HFF-Myc (cell line): ENCODE measurements at places on chromosomes 13 and 19.

GRCh38 chr13:33554919-33555791 lies 262.8 kb upstream of the RFC3 start:
- DNase-seq = no peak

GRCh38 chr13:40077396-40078027 lies 422.1 kb downstream of the COG6 start:
- DNase-seq = no peak

DNA sequence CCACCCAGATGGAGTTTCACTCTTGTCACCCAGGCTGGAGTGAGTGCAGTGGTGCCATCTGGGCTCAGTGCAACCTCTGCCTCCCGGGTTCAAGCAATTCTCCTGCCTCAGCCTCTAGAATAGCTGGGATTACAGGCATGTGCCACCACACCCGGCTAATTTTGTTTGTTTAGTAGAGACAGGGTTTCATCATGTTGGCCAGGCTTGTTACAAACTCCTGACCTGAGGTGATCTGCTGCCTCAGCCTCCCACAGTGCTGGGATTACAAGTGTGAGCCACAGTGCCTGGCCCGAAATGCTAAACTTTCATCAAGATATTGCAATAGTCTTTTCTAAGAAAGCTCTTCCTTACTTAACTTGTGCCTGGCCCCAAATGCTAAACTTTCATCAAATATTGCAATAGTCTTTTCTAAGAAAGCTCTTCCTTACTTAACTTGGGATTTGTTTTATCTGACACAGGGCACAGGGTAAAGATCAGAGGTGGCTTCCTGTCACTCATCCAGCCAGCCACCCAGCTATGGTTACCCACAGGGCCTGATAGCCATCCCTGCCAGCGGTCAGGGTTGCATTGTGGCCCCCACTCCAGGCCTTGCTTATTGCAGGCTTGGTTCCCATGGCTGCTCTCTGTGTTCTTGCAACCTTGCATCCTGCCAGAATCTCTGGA lies 352.3 kb upstream of the TMTC4 start:
- no peak for DNase-seq

DNA sequence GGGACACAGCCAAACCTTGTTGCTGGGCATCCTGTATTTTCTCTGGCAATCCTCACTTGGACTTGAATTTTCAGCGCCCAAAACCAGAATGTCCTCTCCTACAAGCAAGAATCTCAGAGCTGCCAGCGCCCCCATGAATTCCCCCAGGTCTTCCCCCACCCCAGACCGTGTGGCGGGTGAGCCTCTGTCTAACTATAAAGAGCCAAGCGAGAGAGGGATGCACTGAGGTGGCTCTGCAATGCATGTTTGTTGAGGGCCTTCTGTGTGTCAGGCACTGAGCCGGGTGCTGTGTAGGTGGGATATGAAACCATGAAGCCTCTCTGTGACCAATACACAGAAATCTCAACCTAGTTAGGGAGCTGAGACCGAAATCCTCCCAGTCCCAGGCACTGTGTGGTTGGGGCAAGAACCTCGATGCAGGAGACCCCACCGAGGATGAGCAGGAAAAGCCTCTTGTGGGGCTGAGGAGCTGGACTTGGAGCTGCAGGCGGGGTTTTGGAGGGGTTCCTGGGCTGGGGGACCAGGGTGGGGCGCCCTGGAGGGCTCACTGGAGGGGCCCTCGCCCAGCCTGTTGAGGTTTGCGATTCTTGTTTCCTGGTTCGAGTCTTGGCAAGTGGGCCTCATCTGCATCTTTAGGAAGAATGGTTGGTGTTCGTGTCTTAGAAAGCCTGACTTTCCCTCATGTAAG lies 12.4 kb upstream of the PROZ start:
- no peak for DNase-seq

- no peak for DNase-seq
These were observed 10.8 kb upstream of the ZNF91 start for GRCh38 chr19:23406091-23406490.

- DNase-seq = no peak
These were observed 634 bp upstream of the DIAPH3 start for GRCh38 chr13:60164234-60164889.

DNA sequence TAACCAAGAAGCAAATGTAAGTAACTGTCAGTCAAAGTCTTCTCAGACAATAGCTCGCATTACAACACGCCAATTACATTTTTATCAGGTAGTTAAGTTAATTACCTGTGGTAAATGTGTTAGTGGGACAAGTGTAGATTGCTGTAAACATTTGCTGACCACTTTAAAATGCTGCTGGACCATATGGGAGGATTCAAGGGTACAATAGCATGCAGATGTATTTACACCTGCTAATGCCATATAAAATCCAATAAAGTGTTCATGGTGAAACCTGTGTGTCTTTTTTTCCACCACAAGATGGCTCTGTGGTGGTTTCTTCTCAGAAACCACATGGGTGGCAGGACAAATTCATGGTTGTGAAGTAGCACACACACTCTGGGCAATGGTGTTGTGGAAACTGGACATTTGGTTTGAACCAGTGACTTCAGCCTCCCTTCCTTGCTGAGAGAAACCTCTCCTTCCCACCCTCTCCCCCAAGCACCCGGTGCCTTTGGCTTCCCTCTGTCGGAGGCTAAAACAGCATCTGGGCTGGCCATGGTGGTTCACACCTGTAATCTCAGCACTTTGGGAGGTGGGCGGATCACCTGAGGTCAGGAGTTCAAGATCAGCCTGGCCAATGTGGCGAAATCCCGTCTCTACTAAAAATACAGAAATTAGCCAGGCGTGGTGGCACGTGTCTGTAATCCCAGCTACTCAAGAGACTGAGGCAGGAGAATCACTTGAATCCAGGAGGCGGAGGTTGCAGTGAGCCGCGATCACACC lies 18.1 kb upstream of the GTF3A start:
- DNase-seq = no peak

DNA sequence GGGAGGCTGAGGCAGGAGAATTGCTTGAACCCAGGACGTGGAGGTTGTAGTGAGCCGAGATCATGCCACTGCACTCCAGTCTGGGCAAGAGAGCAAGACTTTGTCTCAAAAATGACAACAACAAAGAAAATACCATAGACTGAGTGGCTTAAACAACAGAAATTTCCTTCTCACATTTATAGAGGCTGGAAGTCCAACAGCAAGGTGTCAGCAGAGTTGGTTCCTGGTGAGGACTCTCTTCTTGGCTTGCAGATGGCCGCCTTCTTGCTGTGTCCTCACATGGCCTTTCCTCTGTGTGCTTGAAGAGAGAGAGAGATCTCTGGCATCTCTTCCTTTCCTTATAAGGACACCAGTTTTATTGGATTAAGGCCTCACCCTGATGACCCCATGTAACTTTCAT lies 56.1 kb upstream of the ADGRE5 start:
- no peak for DNase-seq

DNA sequence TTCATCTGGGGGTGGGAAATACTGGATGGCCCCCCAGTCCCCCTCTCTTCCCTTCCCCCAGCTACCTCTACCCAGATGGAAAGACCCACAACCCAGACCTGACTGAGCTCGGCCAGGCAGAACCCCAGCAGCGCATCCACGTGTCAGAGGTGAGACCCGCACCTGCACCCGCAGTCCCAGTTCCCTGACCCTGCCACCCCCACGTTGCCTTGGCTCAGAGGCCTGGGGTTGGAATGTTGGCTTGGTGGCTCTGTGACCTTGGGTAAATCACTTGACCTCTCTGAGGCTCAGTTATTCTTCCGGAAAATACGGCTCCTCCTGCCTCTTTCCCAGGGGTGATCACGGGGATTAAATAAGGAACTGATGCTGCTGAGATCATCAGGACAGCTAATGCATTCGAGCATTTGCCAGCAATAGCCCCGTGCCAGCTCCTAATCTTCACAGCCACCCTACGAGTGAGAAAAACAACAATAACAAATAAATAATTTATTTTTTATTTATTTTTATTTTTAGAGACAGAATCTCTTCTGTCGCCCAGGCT lies 12.3 kb downstream of the CBLC start:
- DNase-seq = no peak

DNA sequence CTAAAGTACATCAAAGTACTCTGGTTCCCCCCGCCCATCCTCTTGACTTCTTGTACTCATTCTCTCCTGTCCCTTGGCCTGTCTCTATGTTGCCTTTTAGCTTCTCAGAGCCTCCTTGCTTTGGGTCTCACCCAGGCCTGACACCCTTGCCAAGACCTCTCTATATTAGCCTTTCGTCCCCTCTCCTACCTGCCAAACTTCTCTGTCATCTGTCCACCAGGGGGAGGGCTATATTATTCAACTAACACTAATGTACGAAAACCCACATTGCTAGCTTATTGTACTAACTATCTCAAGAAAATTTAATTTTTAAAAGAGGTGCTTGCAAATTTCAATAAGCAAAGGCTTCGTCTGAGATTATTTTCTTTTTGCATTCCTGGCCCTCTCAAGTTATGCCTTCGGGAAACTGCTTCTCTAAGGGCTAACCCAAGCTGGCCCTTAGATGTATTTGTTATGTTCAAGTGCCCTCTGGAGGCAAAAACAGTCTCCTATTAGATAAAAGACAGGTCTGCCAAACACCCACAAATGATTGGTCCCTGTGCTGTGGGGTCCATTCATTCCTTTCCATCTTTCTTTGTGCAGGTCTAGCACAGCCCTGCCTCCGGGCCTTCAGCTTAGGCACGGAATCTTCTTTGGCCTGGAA lies 6.3 kb upstream of the MRPS31 start:
- no peak for DNase-seq

DNA sequence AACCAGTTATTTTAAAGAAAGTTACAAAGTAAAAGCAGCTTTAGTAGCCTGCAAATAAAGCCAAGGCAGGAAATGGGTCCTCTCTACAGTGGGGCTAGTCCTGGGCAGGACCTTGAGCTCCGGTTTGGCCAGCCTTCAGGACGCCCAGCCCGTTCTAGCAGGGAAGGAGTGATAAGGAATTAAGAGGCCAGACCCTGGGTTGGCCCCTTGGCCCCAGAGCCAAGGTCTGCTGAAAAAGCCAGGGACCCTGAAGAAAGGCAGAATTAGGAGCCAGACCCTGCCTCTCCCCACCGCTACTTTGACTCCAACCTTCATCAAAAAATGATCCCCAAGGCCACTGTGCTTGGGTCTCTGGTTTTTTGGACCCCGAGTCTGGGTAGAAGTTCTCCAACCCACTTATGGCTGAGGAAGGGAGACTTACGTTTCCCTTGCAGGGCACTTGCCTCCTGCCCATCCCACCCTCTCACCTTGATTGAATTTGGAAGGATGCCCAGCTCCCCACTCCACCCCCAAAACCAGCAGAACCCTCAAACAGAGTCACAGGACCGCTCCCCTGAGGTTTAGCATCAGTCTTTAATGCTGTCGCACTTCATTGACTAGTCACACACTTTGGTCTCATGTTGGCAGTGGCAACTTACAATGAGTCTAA lies 3.9 kb downstream of the DNAJB1 start:
- DNase-seq = no peak

GRCh38 chr19:48953141-48953540 lies 1.5 kb upstream of the BAX start:
- DNase-seq = no peak

DNA sequence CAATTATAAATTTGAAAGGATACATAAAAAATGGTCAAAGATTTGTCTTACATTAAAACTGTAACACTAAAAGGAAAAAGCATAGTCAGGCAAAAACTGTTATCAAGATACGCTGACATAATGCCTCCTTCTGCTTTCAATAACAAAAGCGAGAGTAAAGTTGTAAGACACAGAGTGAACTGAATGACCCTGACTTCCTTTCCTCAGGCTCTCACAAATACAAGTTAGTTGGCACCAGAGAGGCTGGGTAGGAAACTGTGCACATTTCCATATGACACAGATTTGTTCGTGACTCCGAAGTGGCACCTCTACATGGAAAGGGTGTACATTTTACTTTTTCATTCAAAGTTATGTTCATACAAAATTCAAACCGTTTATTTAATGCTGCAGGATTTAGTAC lies 15.4 kb downstream of the FGF14 start:
- DNase-seq = no peak

DNA sequence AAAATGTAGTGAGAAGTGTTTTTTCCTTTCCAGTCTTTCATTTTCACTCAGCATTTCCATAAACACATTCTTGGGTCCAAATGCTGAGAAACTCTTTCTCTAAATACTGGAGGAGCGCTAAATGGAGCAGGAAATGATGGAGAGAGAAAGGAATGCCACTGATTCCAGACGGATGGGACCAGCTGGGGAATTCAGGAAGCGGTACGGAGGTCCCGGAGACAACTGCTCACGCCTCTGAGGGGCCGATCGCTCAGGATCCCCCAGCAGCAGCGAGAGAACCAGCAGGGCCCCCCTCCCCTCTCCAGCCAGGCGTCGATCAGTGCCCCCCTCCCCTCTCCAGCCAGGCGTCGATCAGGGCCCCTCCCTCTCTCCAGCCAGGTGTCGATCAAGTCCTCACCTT lies 13.2 kb downstream of the RASA3 start:
- peak; percentile 88 for DNase-seq

- no peak for DNase-seq
These were observed 3.4 kb downstream of the GGN start for GRCh38 chr19:38384209-38385027.

DNA sequence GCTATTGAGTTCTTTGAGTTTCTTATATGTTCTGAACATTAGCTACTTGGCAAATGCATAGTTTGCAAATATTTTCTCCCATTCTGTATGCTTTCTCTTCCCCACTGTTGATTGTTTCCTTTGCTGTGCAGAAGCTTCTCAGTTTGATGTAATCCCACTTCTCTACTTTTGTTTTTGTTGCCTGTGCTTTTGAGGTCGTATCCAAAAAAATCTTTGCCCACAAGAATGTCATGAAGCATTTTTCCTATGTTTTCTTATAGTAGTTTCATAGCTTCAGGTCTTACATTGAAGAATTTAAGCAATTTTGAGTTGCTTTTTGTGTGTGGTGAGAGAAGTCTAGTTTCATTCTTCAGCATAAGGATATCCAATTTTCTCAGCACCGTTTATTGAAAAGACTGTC lies 536.7 kb upstream of the ARGLU1 start:
- DNase-seq = no peak

- DNase-seq = no peak
These were observed 454 bp downstream of the BLVRB start for GRCh38 chr19:40465025-40465556.

GRCh38 chr19:41945135-41945766 lies 13.9 kb downstream of the RABAC1 start:
- no peak for DNase-seq

GRCh38 chr19:35745328-35746086 lies at the start of the genes PSENEN and U2AF1L4:
TSS of gene PSENEN (plus strand) at chr19:35745651. CDS start at chr19:35745931, 280 bp downstream.
TSS of gene U2AF1L4 (minus strand) at chr19:35745418. CDS start at chr19:35745391, 27 bp downstream.
- peak; percentile 98 for DNase-seq

GRCh38 chr13:20565115-20565736 lies 1.7 kb upstream of the IFT88 start:
- no peak for DNase-seq

- no peak for DNase-seq
These were observed 440.9 kb downstream of the RFC3 start for GRCh38 chr13:34258646-34259386.
